Myocyte (in vitro differentiated cells): ENCODE measurements at places on chromosomes 13 and 19.

DNA sequence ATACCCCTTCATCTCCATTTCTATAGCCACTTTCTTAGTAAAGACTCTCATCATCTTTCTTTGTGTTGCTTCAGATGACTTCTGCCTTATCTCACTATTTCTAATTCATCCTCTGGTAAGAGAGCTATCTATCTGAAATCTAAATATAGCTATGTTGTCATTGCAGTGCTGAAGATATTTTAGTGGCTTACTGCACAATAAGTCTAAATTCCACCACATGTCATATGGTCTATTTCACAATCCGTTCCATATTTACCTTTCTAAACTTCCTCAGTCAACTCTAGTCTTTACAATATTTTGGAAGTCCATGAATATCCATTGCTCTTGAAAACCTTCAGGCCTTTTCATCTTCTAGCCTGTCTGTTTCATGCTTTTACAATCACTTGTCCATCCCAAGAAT lies 465.1 kb upstream of the SLC10A2 start:
- no peak for DNase-seq

- DNase-seq = no peak
Measured at GRCh38 chr13:72144636-72145035, 277.6 kb upstream of the DACH1 start.

- DNase-seq = no peak
Measured at GRCh38 chr13:27534981-27535380, 84.6 kb upstream of the MTIF3 start.

- DNase-seq = no peak
Measured at GRCh38 chr13:42279080-42279479, 7.1 kb downstream of the AKAP11 start.

DNA sequence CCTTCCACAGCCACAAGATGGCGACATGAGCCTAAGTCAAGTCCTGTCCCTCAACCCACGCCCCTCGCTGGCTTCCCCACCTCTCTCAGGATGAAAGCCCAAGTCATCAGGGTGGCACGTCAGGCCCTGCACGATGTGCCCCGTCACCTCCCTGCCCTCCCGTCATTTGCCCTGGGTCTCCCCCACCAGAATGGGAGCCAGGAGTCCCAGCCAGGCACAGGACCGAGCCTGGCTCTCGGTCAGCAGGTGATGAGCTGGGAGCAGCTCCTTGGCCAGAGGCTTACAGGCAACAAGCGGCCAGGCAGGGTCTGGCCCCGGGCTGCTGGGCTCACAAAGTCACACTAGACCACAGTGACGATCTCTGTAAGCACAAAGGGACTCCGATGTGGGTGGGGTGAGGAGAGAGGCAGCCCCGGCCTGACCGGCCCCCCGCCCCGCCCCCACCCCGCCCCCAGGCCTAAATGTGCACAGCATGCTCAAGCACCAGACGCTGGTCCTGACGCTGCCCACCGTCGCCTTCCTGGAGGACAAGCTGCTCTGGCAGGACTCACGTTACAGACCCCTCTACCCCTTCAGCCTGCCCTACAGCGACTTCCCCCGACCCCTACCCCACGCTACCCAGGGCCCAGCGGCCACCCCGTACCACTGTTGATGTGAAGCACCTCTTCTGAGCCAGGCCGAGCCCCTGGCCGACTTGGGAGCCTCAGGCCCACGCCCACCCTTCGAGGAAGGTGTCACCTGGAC lies 7.3 kb downstream of the MRPL4 start:
- DNase-seq = peak; percentile 75

DNA sequence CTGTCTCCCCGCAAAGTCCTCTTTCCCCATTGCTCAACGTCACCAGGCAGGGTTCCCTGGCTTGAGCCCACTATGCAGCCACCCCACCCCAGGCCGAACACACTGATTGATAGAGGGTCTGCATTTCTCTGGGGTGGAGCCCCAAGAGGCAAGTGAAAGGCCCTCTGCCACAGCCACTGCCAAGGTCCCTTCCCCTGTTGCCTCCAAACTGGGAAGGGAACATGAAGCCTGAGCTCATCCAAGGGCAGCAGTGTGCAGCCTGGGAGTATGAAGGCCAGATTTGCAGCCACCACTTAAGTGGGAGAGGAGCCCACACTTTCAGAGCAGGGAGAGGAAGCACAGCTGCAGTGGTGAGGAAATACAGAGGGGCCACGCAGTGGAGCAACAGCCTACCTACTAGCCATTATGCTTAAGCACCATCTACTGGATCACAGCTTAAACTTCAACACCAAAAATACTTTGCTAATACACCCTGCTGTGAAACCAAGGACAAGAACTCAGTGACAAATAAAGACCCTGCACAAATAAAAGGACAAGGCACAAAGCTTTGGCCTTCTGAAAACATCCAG lies 48.6 kb downstream of the UBL3 start:
- peak; percentile 56 for DNase-seq

DNA sequence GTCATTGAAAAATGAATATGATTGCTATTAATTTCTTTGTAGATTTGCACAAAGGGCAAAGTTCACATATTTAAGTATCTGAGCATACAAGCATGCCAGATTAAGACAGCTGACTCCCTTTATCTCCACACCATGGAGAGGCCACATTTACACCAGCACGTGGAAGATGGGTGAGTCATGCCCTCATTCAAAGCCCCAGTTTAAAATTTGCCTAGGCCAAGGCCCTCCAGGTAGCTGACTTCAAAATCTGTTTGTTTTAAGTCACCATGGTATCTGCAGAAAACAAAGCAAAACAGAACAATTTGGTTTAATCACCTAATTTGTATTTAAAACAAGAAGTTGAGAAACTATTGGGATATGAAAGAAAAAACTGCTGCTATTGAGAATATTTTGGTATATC lies 109.2 kb downstream of the ESD start:
- peak; percentile 80 for DNase-seq

- DNase-seq = peak; percentile 47
Measured at GRCh38 chr13:75445717-75446499, 36.1 kb downstream of the TBC1D4 start.

GRCh38 chr19:30880551-30880950 lies 468.7 kb downstream of the TSHZ3 start:
- no peak for DNase-seq

DNA sequence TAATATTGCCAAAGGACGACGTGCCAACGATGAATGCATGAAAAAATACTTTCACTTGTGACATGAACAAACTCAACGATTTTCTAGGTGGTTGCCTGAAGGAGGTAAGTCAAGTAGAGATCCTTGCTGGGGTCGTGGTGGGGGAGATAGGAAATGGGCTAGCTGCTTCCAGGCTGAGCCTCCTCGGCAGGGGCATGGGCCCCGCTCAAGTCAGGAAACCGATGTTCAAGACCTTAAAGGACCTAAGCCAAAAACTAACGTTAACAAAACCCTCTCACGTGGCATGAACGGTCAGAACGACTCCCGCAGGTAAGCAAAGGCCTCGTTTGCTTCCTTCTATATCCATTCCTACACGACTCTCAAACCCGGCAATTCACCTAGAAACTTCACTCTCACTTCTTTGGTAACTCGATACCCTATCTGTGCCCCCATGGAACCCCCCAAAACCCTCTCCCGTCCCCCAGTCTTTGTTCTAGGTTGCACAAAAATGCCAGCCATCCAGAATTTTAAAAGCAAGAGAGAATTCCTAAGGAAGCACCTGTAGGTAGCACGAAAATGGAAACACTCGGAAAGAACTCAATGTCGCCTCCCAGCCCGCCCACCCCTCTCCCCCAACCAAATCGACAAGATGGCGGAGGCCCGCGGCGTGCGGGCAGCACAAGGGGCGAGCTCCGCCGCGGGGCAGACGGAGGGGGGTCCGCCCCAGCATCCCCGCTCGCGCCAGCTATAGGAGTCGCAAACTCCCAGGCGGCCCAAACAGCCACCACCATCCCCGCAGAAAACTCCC lies 13.6 kb downstream of the ACP4 start:
- no peak for DNase-seq

DNA sequence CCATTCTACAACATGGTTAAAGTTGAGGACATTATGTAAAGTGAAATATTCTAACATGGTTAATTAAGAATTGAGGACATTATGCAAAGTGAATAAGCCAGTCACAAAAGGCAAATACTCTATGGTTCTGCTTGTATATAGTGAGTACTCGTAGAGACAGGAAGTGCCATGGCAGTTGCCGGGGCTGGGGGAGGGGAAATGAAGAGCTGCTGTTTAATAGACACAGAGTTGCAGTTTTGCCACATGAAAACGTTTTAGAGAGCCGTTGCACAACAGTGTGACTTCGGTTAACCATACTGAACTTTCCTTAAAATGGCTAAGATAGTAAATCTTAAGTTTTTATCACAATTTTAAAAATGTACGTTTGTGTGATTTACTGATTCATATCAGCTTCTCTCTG lies 176.9 kb downstream of the SHISA2 start:
- DNase-seq = no peak

GRCh38 chr13:31092646-31093045 lies 69.1 kb downstream of the HSPH1 start:
- no peak for DNase-seq

- no peak for DNase-seq
Measured at GRCh38 chr19:6890401-6890913, 3.1 kb downstream of the ADGRE1 start.

- DNase-seq = peak; percentile 57
Measured at GRCh38 chr13:78022164-78022877, 103.7 kb upstream of the EDNRB start.

DNA sequence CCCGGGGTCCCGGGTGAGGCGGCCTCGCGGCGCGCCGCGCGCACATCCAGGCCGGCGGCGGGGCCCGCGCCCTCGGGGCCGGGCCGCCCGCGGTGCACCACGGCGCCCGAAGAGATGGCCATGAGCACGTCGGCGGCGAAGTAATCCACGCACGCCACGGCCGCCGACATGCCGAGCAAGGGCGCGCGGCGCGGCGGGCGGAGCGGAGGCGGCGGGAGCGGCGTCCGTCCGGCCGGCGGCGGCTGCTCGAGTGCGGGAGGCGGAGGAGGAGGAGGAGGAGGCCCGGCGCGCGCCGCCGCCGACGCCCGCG lies at the start of gene KLF16:
Gene KLF16 (minus strand): TSS at position 252 of the 310 bp plus-strand sequence. CDS start 82 bp downstream, at position 170.
- DNase-seq = no peak

- DNase-seq = no peak
Measured at GRCh38 chr13:99009987-99010551, 32.2 kb upstream of the DOCK9 start.

GRCh38 chr19:47438793-47439220 lies 19.5 kb upstream of the MEIS3 start:
- no peak for DNase-seq

- no peak for DNase-seq
Measured at GRCh38 chr19:16070366-16070990, 5.8 kb upstream of the TPM4 start.

DNA sequence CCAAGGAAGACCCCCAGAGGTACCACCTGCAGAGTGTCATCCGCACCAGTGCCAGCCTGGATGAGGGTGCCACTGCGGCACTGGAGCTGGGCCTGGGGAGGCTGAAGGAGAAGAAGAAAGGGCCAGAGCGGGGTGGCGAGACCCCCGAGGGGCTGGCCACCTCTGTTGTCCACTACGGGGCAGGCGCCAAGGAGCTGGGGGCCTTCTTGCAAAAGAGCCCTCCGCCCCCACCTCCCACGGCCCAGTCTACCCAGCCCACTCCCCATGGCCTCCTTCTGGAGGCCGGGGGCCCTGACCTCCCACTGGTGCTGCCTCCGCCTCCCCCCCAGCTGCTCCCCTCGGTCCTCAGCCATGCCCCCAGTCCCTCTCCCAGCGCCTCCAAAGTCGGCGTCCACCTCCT lies 5.4 kb downstream of the PRR12 start:
- DNase-seq = no peak

DNA sequence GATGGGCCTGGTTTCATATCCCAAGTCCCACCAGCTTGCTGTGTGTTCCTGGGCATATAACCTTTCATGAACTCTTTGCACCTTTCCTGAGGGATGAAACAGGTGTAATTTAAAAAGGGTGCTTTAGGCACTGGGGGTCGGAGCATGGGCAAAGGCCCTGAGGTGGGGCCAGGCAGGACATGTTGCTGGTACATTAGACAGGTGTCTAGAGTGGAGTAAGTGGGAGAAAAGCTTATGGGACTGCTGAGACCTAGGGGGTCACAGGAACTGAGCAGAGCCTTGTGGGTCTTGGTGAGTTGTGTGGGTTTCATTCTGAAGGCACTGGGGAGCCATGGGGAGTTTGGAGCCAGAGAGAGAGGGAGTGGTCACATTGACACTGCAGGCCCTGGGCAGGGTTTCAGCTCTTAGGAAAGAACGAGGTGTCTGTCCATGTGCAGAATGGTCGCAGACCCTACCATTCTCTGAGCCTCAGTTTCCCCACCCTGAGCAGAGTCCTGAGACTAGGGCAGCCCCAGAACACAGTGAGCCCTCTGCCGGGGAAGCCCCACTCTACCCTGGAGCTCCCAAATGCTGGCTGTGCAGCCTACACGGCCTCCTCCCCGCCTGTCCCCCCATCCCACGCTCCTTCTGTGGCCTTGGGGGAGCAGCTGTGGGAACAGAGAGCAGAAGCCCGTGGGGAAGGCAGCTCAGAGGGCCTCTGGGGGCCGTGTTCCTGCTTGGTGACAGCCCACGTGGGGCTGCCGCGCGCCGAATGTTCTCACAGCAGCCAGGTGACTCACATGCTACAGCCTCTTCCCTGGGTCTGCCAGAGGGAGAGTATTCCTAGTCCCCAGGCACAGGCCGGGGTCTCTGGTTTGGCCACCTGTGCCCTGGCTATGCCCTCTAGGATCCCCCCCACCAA lies 7.3 kb upstream of the HOMER3 start:
- no peak for DNase-seq

DNA sequence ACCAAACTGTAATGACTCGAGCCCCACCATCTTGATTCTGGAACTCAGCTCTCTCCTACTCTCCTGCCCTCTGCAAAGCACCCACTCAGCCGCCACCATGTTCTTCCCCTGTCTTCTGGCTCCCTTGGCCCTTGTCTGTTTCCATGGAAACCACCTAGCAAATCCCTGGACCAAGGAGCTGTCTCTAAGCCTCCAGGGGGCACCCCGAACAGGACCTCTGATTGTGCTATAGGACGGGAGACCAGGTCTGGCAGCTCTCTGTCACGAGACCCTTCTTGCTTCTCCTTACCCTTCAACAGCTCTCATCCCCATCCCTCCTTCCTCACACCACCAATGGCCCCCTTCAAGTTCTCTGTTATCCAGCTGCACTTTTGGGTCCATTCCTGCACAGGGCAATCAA lies 277.7 kb upstream of the ZNF507 start:
- no peak for DNase-seq
